Naive B cell (primary cell): ENCODE measurements at places on chromosomes 11 and 22.

DNA sequence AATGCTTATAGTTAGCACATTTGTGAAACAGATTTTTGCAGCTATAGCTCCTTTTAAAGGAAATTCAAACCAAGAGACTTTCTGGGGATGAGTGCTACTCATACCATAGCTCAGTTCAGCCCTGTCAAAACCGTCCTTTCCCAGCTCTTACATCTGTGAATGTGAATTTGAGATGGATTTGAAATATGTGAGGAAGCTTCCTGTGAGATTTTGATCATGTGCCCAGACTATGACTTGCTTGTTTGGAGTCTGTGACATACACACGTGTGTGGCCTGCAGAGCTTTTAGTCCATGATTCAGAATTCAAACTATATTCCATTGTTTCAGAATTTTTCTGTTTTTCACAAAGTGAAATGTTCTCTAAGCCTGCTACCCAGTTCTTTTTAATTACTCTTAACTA lies 4.4 kb upstream of the MMP1 start:
- DNase-seq, result no peak

DNA sequence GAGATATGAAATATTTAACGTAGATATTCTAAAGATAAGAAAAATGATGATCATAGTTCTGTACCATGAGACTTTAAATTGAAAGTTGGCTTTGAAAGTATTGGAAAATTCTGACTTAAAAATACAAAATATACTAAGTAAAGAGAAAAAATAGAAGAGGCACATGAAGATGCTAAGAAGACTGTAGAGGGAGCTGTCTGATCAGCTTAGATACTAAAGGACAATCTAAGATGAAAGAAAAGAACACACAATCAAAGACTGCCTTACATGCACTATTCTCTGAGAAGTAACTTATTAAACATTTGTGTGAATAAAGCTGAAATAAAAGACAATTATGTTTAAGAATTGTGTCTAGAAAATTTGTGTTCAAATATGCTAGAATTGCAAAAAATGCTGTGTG lies 55.1 kb downstream of the RBMXL2 start:
- no peak for DNase-seq

DNA sequence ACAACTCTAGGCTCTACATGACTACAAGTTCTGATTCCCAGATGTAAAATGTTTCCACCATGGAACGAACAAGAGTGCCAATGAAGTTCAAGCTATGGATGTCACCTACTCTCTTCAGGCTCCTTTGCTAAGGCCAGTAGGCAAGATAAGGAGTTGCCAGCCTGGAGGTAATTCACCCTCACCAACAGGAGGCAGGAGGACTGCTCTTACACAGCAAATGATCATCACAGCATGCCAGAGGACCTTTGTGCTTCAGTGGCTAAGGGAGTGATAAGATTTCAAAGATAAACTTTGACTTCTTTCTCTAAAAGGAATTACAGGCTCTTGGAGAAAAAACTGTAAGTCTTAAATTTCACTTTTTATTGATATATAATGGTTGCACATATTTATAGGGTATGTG lies 54.1 kb upstream of the SLC36A4 start:
- DNase-seq, result no peak

GRCh38 chr11:106399624-106400023 lies 322.2 kb downstream of the AASDHPPT start:
- DNase-seq, result no peak

DNA sequence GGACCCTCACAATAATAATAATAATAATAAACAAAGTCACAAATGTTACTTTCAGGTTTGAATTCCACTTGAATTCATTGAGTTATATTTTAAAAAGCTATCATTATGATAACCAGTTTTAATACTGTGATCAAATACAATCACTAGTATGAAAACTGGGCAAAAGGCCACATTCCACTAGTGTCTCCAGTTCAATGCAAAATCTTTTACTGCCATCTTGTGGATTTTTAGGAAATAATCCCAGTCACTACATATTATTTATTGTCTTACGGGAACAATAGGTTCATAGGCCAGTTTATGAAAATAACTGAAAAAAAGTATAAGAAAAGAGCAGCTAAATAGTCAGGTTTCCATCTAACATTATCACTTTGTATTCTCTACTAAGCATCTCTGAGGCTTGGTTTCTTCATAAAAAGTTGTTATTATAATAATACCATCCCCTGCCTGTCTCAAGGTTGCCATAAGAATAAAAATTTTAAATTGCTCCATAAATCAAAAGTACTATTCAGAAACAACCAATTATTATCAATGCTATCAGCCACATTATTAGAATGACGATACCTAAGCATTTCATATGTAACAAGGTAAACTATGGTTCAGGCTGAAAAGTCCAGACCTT lies 533.9 kb upstream of the CCDC90B start:
- DNase-seq, result peak; percentile 9

DNA sequence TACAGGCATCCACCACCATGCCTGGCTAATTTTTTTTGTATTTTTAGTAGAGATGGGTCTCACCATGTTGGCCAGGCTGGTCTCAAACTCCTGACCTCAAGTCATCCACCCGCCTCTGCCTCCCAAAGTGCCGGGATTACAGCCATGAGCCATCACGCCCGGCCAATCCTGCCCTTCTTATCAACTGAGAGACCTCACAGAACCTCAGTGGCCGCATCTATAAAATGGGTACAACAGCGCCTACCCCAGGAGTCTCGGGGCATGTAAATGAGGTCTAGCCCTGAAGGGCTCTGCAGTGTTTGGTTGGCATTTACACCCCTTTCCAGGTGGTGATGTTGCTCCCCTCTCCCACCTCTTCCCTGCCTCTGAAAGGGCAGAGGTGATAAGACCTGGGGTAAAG lies 11.7 kb downstream of the SYNGR1 start:
- DNase-seq, result no peak
